Fibroblast of the aortic adventitia (primary cell): ENCODE measurements at places on chromosomes 13 and 19. TPM values are rescaled to one million over a fixed set of nuclear protein-coding genes. Genes with fewer than 3 reads are reported as not detected.

Gene KIR2DL1
- not detected in 2 replicates for total RNA-seq

Gene LIG4
- 9.2 and 10.8 TPM in 2 replicates for total RNA-seq

Gene ZNF285
- total RNA-seq, result 1.6 and 4.1 TPM in 2 replicates

Gene DCLK1
- total RNA-seq, result 67.8 and 80.0 TPM in 2 replicates

Gene FXYD7
- not detected in 2 replicates for total RNA-seq

Gene NAPSA
- total RNA-seq, result not detected in 2 replicates

Gene UBAC2
- total RNA-seq, result 17.8 and 33.8 TPM in 2 replicates

Gene IL17D
- 1.6 and 5.0 TPM in 2 replicates for total RNA-seq

Gene ADAMTS10
- 15.8 and 18.5 TPM in 2 replicates for total RNA-seq

Gene PODNL1
- total RNA-seq, result 0.90 and 1.6 TPM in 2 replicates

Gene C5AR2
- total RNA-seq, result 0.33 and 0.63 TPM in 2 replicates

Gene ZNF560
- total RNA-seq, result 0.09 and 0.16 TPM in 2 replicates

Gene CALR3
- not detected in 2 replicates for total RNA-seq

Gene PSG7
- total RNA-seq, result 0.27 TPM in 1 of 2 replicates, not detected in the other

Gene PPP1R37
- 28.0 and 179 TPM in 2 replicates for total RNA-seq
